ENCODE measurements at places on chromosomes 1 and 21.
A peak's percentile ranks its signal among the peaks of the same experiment; 100 is the strongest.

DNA sequence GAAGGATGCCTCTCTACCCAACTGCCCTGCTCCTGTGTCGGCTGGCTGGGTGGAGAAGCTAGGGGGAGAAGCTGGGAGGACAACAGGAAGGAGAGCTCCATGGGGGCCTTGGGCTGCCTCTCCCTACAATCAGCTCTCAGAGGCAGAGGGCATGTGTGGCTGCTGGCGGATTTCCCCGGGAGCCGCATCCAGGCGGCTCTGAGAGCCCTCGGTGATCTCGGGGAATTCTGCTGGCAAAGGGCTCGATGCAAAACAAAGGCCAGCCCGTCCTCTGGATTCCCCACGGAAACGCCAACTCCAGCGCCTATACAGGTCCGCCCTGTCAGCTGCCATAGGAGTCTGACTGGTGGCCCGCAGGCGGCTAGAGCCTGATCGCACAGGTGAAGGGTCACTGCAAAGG lies 26.4 kb upstream of the EVA1B start:
- no peak for DNase-seq

DNA sequence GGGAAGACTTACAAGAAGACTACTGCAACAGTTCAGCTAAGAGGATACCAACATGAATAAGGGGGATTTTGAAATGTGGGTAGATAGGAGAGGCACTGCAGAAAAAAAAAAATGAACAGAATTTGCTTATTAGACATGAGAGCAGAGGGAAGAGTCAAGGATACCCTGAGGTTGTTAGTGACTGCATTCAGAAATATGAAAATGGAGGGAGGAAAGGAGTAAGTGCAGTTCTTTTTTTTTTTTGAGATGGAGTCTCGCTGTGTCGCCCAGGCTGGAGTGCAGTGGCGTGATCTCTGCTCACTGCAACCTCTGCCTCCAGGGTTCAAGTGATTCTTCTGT lies 23.3 kb downstream of the INPP5B start:
- DNase-seq = no peak

GRCh38 chr1:180365039-180365438 lies 135.0 kb downstream of the LHX4 start:
- DNase-seq = no peak

- DNase-seq = peak; percentile 39
Observed at GRCh38 chr1:212749821-212750535, 41.6 kb downstream of the NSL1 start.

DNA sequence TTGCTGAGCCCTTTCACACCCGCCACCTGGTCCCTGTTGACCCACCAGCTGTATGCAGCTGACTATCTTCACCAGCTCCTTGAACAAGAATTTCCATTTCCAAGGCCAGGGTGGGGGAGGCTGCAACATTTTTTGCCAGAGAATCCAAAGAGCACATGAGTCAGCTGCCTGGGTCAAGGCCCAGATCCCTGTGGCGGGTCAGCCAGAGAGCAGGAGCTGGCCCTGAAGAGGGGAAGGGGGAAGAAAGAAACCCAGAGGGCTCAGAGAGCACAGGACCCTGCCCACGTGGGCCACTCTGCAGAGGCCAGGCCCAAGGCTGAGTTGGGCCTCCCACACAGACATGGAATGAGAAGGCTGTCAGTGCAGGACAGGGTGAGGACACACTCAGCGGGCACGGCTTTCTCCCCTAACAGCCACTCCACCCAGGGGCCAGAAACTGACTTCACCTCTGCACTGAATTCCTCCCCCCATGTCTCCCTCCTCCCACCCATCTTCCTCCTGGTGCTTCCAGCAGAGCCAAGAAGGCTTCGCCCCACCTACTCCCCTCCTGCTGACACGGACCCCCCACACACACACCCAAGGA lies 28.9 kb downstream of the S100A6 start:
- DNase-seq = no peak

- DNase-seq = no peak
Observed at GRCh38 chr1:2312515-2313301, 78.6 kb downstream of the MORN1 start.

DNA sequence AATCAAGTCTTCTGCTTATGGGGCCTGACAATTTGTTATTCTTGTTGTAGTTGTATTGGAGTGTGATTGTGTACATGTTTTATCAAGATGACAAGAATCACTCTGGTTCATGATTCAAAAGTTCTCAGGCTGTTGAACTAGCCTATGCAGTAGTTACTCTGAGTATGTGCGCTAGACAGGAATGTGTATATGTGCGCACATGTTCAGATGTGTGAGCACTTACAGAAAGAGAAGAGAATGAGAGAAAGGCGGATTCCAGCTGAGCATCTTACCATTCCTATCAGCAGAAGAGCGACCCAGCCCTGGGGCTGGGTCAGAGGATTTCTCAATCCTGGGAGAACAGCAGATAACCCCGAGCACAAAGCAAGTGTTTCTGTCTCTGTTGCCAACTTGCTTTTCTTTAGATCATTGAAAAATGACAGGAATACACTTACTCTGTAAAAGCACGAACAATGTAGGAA lies 110.8 kb upstream of the HOOK1 start:
- no peak for DNase-seq

DNA sequence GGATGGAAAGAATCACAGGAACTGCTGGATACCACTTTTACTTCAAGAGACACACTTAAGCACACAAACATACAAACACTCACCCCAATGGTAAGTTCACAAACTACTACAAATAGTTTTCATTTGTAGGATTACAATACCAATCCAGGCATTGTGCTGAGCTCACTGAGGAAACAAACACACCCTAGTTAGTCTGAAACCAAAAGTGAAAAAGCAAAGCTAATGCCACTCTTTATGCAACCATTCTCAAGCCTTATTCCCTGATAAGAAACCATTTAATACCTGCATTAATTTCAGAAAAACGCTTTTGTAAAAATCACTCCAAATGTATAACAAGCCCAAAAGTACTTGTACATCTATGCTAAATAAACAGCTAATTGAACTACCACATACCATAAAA lies 38.3 kb downstream of the RNF115 start:
- DNase-seq = no peak

DNA sequence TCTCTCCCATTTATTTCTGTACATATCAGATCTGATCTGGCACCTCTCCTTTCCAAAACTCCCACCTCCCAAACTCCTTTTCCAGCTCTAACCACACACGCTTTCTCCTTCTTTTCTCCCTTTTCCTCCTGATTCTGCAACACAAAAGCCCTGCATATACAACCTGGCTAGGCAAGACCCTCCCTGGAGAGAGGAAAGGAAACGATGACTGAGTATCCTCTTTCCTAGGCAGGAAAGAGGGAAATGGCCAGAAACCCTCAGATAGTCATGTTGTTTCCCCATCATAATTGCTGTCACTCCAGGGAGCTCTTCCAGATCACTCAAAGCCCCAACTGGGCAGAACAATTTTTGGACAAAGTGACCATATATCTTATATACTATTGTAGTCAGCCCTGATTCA lies 32.3 kb upstream of the PRELP start:
- DNase-seq = no peak

- no peak for DNase-seq
Observed at GRCh38 chr1:223219318-223219635, 76.2 kb upstream of the TLR5 start.

GRCh38 chr1:235670157-235670776 lies 20.7 kb upstream of the GNG4 start:
- DNase-seq = no peak

- DNase-seq = no peak
Observed at GRCh38 chr1:238099871-238100270, 209.1 kb upstream of the ZP4 start.

- no peak for DNase-seq
Observed at GRCh38 chr1:58412071-58412580, 134.4 kb downstream of the OMA1 start.

DNA sequence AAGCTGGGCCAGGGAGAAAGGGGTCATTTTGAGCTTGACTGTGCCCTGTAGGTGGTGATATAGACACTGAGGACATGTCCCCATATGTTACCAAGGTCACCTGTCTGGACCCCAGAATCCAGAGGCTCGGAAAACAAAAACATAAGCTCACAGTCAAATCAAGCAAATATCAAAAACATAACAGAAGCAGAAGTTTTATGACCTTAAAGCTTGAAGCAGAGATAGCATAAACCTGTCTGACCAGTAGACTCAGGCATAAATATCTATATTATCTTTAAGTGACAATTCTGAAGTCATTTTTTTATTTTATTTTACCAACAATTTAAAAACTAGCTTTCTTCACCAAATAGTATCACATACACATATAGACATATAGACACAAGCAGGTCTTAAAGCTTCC lies 32.8 kb upstream of the RHOU start:
- DNase-seq = no peak

DNA sequence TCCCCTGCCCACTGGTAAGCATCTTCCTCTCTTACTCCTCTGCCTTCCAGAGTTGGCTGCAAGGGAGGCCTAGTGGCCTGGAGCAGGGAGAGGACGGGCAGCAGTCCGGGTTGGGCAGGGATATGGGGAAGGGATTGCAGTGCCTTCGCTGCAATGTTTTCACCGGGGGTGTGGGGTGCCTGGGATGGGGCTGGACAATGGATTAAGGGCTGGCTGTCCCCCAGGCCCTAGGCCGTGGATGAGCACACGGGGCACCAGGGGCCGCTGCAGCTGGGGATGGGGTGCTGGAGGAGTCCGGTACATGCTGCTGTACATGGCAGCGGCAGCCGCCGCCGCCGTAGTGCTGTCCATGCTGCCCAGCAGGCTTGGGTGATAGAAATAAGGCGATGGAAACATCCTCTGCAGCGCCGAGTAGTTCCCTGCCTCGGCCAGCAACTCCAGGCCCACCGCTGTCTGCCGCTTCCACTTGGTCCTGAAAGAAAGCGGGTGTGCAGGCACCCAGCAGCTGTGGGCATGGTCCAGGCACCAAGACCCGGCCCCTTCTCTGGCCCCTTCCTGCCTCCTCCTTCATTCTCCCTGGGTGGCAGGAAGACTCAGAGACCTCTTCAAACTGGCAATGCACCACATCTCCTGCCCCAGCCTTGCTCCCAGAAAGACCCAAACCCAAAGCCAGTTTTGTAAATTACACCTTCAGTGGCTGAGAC lies 4.8 kb downstream of the BARHL2 start:
- DNase-seq = no peak

GRCh38 chr1:231983588-231984193 lies 357.1 kb downstream of the DISC1 start:
- no peak for DNase-seq

GRCh38 chr1:202076050-202076511 lies 46.6 kb upstream of the GPR37L1 start:
- DNase-seq = no peak

DNA sequence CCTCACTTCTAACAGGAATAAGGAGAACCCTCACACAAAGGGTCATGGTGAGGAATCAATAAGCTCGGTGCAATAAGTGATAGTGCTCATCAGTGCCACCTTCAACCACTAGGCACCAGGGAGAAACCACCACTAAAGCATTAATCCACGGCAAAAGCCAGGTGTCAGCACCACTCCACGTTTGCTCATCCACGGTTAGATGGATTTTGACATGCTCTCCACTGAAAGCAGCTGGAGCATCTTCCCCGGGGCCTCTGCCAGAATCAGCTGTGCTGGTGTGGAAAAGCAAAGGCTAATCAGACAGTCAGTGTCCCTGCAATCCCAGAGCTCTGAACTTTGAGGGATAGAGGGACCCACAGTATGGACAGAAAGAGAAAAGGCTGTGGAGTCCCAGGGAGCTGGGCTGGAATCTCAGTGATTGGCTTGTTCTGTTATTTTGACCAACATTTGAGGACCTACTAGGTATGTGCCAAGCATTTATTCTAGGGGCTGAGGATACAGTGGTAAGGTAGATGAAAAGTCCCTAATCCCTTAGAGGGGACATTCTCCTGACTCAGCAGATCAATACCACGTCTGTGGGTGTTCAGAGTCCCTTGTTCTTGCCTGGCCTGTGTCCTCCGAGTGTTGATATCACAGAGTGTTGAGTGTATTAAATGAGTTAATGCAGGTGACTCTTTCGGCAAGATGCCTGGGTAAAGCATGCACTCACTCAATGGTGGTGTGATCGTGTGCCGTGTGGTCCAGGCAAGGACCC lies 41.3 kb downstream of the FHAD1 start:
- no peak for DNase-seq

DNA sequence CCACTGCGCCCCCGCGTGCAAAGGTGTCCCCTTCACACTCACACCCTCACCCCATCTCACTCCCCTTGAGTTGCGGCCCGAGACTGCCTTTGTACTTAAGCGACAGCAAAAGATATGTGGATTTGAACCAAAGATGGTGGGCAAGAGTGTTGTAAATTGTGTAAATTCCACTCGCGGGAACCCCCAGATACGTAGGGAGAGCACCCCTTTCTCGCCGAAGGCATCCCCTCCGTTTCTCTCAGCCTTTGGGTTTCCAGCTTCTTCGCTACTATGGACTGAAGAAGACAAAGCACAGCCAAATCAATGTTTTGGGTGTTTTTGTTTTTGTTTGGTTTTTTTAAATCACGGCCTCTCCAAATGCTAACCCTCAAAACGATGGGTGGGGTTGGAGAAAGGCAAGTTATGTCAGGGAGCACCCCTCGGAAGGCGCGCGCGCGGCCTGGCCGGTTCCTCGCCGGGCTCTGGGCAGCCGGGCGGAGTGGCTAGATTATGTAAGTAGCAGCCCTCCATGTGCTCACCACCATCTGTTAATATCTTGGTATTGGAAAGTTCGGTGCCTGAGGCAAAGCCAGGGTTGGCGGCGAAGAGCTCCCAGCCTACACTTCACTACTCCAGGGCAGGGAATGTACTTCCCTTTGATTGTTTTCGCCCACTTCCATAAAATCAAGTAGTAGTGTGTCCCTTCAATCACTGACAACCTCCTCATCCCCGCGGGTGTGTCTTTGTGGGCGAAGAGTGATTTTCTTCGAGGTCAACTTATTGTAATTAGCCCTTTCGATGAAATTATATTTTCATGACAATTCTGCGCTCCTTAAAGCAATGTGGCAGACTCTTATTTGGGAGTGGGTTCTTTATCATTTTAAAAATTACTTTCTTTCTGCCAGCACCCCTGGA lies 4.0 kb upstream of the PROX1 start:
- DNase-seq = no peak

DNA sequence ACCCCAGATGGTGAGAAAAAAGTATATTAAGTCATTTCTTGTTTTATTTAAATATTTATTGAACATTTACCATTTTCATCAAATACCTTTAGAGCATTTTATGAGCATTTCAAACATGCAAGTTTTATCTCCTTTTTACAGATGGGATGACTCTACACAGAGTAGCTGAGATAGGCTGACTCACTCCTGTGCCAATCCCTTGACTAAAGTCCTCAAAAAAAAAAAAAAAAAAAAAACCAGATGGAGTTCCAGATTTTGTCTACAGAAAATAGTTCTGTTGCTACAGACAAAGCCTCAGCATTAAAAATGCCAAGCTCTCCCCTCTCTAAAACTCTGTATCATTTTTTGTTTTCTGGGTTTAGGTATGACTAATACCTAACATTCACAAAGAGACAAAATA lies 303.0 kb upstream of the PLD5 start:
- no peak for DNase-seq

GRCh38 chr1:198679535-198680173 lies 40.8 kb downstream of the PTPRC start:
- DNase-seq = peak; percentile 41

- no peak for DNase-seq
Observed at GRCh38 chr1:42214447-42214871, 49.9 kb upstream of the GUCA2A start.
